Activated T-cell treated with anti-CD3 and anti-CD28 coated beads, Interleukin-2, amount 50 U/mL, for 72 hours (primary cell): ENCODE measurements at places on chromosomes 4 and X. TPM values are rescaled to one million over a fixed set of nuclear protein-coding genes. Genes with fewer than 3 reads are reported as not detected.

The MCF2 gene
- total RNA-seq = 0.37 TPM

DNA sequence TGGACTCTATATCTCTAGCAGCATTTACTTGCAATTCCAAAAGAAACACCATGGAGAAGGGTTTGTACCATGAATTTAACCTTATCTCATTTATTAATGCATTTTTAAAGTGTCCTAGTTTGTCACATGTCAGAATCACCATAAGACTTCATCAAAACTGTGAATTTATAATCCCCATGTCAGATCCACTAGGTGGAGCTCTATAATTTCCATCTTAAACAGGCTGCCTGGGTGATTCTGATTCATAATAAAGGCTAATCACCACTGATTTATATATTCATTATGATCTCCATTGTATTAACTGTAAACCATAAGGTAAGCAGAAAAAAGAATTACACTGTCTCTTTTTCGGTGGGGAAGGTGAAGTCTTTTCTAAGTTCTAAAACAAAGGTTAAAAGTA is 4.0 kb downstream of the TCEAL2 start:
- DNase-seq = no peak
- H3K27ac ChIP-seq = no peak overlapping the region
- peaks cover under 1% of the 10 kb centered on the region for H3K36me3 ChIP-seq
- no peak overlapping the region for H3K4me3 ChIP-seq

GRCh38 chrX:133527415-133527814 is 112.1 kb upstream of the GPC4 start:
- H3K4me1 ChIP-seq = no peaks in the 10 kb centered on the region
- H3K4me3 ChIP-seq = no peak overlapping the region
- no peaks in the 10 kb centered on the region for H3K36me3 ChIP-seq

DNA sequence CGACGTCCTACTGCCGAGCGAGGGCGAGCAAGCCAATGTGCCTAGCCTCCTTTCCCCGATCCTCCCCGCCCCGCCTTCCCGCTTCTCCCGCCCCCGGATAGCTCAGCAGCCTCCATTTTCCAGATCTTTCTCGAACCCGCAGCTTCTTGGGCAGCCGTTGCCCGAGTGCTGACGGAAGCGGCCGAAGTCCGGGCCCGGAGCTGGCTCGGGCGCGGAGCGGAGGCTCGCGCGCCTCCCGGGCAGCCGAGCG is 172 bp upstream of the HSPA4L start:
- H3K36me3 ChIP-seq = peaks cover 3% of the 10 kb centered on the region
- H3K4me3 ChIP-seq = peak overlapping the region; percentile 95
- DNase-seq = no peak
- peaks cover 21% of the 10 kb centered on the region for H3K4me1 ChIP-seq
- no peak overlapping the region for H3K27ac ChIP-seq

DNA sequence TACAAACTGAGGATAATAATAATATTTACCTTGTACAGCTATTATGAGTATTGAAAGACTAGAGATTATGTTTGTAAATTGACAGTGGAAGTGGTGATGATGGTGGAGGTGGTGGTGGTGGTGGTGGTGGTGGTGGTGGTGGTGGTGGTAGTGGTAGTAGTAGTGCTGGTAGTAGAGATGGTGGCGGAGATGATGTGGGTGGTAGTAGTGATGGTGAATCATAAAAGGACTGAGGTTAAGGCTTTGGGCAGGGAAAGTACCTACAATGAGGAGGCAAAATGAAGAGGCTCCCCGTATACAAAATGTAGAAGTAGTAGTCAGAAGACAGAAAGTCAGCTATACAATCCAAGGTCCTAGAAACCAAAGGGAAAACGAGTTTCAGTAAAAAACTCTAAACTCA is 214.1 kb downstream of the BCOR start:
- H3K27ac ChIP-seq = peak overlapping the region; percentile 93
- peaks cover 18% of the 10 kb centered on the region for H3K27me3 ChIP-seq
- DNase-seq = peak; percentile 52
- H3K4me3 ChIP-seq = peak overlapping the region; percentile 75

DNA sequence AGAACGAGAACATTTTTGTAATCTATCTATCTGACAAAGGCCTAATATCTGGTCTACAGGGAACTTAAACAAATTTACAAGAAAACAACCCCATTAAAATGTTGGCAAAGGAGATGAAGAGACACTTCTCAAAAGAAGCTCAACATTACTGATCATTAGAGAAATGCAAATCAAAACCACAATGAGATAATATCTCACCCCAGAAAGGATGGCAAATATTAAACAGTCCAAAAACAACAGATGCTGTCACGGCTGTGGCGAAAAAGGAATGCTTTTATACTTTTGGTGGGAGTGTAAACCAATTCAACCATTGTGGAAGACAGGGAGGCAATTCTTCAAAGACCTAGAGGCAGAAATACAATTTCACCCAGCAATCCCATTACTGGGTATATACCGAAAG is 2284.8 kb downstream of the ARAP2 start:
- no peak overlapping the region for H3K27ac ChIP-seq
- no peak overlapping the region for H3K4me3 ChIP-seq
- no peaks in the 10 kb centered on the region for H3K4me1 ChIP-seq
- no peak for DNase-seq
- no peaks in the 10 kb centered on the region for H3K27me3 ChIP-seq

GRCh38 chr4:189046642-189047041 is 894.0 kb upstream of the FRG1 start:
- DNase-seq = no peak
- H3K27ac ChIP-seq = no peak overlapping the region
- no peaks in the 10 kb centered on the region for H3K4me1 ChIP-seq
- no peaks in the 10 kb centered on the region for H3K27me3 ChIP-seq

- peaks cover 2% of the 10 kb centered on the region for H3K36me3 ChIP-seq
- no peaks in the 10 kb centered on the region for H3K27me3 ChIP-seq
- no peak overlapping the region for H3K27ac ChIP-seq
- no peak for DNase-seq
- no peaks in the 10 kb centered on the region for H3K4me1 ChIP-seq
These were observed 878.3 kb downstream of the FSTL5 start for GRCh38 chr4:161285461-161285860.

DNA sequence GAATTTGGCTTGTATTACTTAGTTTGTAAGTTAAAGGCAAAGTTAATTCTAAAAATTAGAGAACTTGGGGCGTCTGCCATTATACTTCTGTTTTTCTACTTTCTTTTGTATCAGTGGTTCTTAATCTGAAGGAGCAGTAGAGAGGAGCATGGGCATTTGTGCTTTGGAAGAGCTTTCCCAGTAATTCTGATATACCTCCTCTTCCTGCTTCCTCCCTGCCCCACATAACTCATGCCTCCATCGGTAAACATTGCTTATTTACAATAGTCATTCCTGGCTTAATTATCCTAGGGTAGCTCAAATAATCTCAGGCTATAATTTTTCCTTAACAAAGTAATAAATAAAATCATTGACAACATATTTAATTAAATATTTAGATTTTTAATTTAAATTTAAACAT is 37.1 kb upstream of the SPARCL1 start:
- H3K27me3 ChIP-seq = peaks cover 8% of the 10 kb centered on the region
- no peak for DNase-seq
- H3K36me3 ChIP-seq = no peaks in the 10 kb centered on the region
- peaks cover 7% of the 10 kb centered on the region for H3K4me1 ChIP-seq

GRCh38 chr4:26141911-26142638 is 178.7 kb upstream of the RBPJ start:
- H3K27me3 ChIP-seq = peaks cover 6% of the 10 kb centered on the region
- peak overlapping the region; percentile 67 for H3K4me3 ChIP-seq
- H3K4me1 ChIP-seq = peaks cover 47% of the 10 kb centered on the region
- H3K36me3 ChIP-seq = peaks cover 2% of the 10 kb centered on the region
- peak overlapping the region; percentile 20 for H3K27ac ChIP-seq
- no peak for DNase-seq

The F9 gene
- not detected for total RNA-seq

DNA sequence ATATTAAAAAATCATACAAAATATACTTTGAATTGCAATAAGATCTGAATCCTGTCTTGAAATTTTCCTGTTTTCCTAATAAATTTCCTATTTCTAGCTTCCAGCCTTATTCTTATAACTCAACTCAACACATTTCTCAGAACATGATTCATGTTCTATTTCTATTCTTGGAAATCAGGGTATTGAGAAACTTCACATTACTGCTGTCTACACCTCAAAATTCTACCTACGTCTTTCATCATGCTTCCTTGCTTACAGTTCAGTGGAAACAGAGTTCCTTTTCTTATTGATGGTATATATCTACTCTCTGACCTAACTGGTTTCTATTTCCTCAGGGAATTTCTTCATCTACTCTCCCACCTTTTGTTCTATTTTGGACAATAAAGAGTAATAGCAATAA is 2139.0 kb downstream of the ARAP2 start:
- H3K4me1 ChIP-seq = no peaks in the 10 kb centered on the region
- no peak overlapping the region for H3K27ac ChIP-seq
- H3K27me3 ChIP-seq = no peaks in the 10 kb centered on the region
- no peak overlapping the region for H3K4me3 ChIP-seq

DNA sequence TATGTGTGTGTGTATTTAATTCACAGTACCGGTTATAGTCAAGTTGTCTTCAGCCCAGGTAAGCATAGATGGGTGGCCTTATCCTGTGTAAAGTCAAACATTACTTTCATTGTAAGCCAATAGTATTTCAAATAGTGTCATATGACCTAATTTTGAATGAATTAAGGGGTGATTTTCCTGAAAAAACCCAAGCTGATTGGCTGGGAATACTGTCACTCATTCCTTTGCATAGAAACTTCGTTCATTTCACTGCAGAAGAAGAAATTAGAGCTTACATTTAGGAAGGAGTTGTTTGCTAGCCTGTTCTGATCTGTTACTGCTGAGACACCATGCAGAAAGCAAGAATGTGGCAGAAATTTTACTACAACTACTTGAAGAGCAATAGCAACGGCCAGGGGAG is 45.4 kb downstream of the SMARCAD1 start:
- peaks cover 24% of the 10 kb centered on the region for H3K36me3 ChIP-seq
- no peak overlapping the region for H3K27ac ChIP-seq
- H3K4me1 ChIP-seq = peaks cover 20% of the 10 kb centered on the region
- DNase-seq = no peak
- no peaks in the 10 kb centered on the region for H3K27me3 ChIP-seq

The TASL gene
- 3.2 TPM for total RNA-seq

GRCh38 chr4:155891058-155891457 is 12.4 kb upstream of the TDO2 start:
- peaks cover 19% of the 10 kb centered on the region for H3K27me3 ChIP-seq
- peaks cover 3% of the 10 kb centered on the region for H3K36me3 ChIP-seq
- no peak for DNase-seq
- no peak overlapping the region for H3K27ac ChIP-seq
- H3K4me1 ChIP-seq = no peaks in the 10 kb centered on the region

DNA sequence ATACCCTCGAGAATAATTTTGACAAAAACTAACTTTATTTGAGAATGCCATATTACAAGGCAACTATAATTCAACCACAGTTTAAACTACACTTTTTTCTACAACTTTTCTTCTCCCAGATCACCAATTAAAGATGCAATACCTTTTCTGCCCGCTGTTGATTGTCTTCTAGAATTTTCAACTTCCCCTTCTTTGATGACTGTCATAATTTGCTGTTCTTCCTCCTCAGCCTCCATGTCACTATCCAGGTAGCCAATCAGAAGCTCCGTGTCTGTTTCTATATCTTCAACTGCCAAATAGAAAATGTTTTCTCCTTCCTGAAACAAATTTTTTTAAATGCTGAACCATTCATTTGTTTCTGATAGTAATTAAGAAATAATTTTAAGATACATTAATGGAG is 101.5 kb downstream of the PRDM5 start:
- H3K4me1 ChIP-seq = peaks cover 12% of the 10 kb centered on the region
- no peak overlapping the region for H3K27ac ChIP-seq
- H3K27me3 ChIP-seq = peaks cover 17% of the 10 kb centered on the region
- H3K36me3 ChIP-seq = no peaks in the 10 kb centered on the region

- H3K4me1 ChIP-seq = no peaks in the 10 kb centered on the region
- DNase-seq = no peak
- H3K36me3 ChIP-seq = peaks cover 4% of the 10 kb centered on the region
- no peak overlapping the region for H3K27ac ChIP-seq
- H3K27me3 ChIP-seq = no peaks in the 10 kb centered on the region
- H3K4me3 ChIP-seq = no peak overlapping the region
These were observed 21.5 kb downstream of the UVSSA start for GRCh38 chr4:1368421-1369090.

DNA sequence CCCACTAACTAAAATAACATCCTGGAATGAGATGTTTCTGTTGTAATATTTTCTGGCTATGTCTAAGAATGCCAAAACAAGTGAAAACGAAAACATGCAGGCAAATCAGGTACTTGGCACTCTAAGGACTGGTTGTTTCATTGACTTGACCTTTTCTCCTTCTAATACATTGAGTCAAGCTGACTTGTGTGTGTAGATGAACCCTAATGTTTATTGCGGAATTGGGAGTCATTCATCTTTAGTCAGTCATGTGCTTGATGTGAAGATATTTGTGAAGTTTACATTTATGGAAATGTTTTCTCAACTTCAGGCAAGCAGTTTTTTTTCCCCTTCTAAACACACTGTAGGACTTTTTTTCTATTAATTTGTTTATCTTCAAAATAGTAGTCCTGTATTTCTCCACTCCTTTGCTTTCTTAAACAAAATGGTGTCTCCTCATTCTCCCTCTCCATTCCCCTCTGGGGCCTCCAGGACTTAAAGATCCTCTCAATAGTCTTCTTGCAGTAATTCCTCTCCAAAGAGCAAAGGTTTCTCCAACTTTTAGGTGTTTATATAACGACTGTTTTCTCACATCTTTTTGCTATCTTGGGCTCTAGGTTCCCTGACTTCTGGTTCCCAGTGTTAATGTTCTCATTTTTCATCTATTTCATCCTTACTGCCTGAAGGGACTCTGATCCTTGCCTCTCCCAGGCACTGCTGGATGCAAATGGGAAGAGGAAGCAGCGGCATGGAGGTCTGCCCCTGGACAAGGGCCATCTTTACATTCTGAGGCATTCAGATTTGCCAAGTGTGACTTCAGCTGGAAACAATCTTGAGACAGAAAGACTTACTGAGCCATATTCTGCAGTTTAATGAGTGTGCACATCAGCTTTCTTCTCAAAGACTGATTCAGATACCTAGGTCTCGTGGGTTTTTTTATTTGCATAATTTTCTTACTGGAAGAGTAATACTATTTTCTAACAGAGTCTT is 166.4 kb downstream of the ARHGAP6 start:
- H3K36me3 ChIP-seq = no peaks in the 10 kb centered on the region
- H3K27ac ChIP-seq = no peak overlapping the region
- DNase-seq = no peak
- no peak overlapping the region for H3K4me3 ChIP-seq

The PYURF gene
- total RNA-seq = 59.3 TPM

GRCh38 chr4:152099061-152099425 is 338.2 kb upstream of the GATB start:
- peaks cover 2% of the 10 kb centered on the region for H3K36me3 ChIP-seq
- H3K4me3 ChIP-seq = no peak overlapping the region
- H3K27me3 ChIP-seq = no peaks in the 10 kb centered on the region
- DNase-seq = no peak

- DNase-seq = no peak
- no peak overlapping the region for H3K4me3 ChIP-seq
- no peaks in the 10 kb centered on the region for H3K4me1 ChIP-seq
- no peaks in the 10 kb centered on the region for H3K36me3 ChIP-seq
- no peak overlapping the region for H3K27ac ChIP-seq
- H3K27me3 ChIP-seq = peaks cover 11% of the 10 kb centered on the region
These were observed 136.9 kb upstream of the VCX start for GRCh38 chrX:7706032-7706431.

- no peaks in the 10 kb centered on the region for H3K27me3 ChIP-seq
- DNase-seq = no peak
- no peaks in the 10 kb centered on the region for H3K36me3 ChIP-seq
- H3K4me1 ChIP-seq = no peaks in the 10 kb centered on the region
- H3K27ac ChIP-seq = no peak overlapping the region
These were observed 8.9 kb downstream of the WWC2 start for GRCh38 chr4:183107891-183108459.

- no peaks in the 10 kb centered on the region for H3K4me1 ChIP-seq
- no peak overlapping the region for H3K4me3 ChIP-seq
- DNase-seq = no peak
- no peaks in the 10 kb centered on the region for H3K36me3 ChIP-seq
- H3K27me3 ChIP-seq = no peaks in the 10 kb centered on the region
These were observed 605.6 kb upstream of the BOD1L1 start for GRCh38 chr4:14233126-14233525.
